ENCODE measurements at places on chromosomes 12 and 14. TPM values are rescaled to one million over a fixed set of nuclear protein-coding genes. Genes with fewer than 3 reads are reported as not detected.

The PPM1H gene
- polyA plus RNA-seq, result 2.7 TPM

The CEBPE gene
- not detected for polyA plus RNA-seq

The PTGER2 gene
- polyA plus RNA-seq, result 5.3 TPM

The MOK gene
- polyA plus RNA-seq, result 171 TPM

The RHEBL1 gene
- 1.5 TPM for polyA plus RNA-seq

The ANKRD33 gene
- 0.25 TPM for polyA plus RNA-seq

The GALNT8 gene
- 31.1 TPM for polyA plus RNA-seq

DNA sequence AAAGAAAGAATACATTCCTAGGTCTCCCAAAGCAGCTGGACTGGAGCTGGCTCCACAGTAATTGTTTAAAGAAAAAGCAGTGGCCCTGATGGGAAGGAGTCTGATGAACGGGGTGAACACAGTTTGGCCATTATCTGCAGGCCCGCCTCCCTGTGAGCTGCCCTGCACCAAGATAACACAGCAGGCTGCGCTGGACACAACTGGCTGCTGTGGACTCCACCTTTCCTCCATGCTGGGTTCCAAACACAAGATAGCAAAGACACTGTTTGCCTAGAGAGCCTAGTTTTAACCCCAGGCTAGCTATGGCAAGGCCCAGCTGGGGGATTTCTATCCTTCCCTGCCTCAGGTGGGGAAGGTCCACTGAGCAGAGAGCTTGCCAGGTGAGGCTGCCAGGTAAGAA, 34.6 kb downstream of the ZFP36L1 start:
- H3K27me3 ChIP-seq, result no peaks in the 10 kb centered on the region
- DNase-seq, result no peak
- peaks cover 57% of the 10 kb centered on the region for H3K4me1 ChIP-seq
- no peak overlapping the region for H3K27ac ChIP-seq
- no peak overlapping the region for H3K4me3 ChIP-seq

- no peaks in the 10 kb centered on the region for H3K4me1 ChIP-seq
- H3K36me3 ChIP-seq, result no peaks in the 10 kb centered on the region
- DNase-seq, result no peak
- H3K4me3 ChIP-seq, result no peak overlapping the region
- no peak overlapping the region for H3K27ac ChIP-seq
These were observed 122.0 kb downstream of the KCNC2 start for GRCh38 chr12:75087654-75088053.

DNA sequence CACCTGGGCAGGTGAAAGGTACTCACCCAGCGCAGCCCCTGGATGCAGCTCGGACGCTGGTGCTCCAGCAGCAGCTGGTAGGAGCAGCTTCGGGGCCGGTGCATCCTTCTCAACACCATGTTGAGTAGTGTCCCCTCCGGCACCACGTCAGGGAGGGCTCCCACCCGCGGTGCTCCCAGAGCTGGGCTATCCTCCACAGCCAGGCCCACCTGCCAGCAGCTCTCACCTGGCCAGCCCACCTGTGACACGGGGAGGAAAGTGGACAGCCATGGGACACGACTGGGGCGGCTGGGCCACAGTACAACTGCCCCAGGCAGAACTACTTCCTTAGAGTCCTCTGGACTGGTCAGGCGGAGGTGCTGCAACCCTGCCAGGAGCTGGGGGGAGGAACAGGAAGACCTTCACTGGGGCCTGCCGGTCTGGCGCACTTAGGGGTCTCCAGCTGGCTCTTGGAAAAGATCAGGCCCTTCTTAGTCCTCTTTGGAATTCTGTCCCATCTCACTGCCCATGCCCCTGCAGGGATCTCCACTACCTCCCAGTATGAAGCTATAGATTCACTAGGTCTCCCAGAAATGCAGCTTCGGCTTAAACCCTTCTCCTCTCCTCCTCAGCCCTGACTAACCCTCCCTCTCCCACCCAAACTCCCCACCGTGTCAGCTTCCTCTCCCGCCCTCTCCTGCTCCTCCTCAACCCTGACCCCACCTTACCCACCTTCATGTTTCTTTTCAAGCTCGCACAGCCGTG, 668 bp downstream of the RAPGEF3 start:
- no peaks in the 10 kb centered on the region for H3K27me3 ChIP-seq
- H3K27ac ChIP-seq, result peak overlapping the region; percentile 71

- H3K4me3 ChIP-seq, result no peak overlapping the region
- no peaks in the 10 kb centered on the region for H3K4me1 ChIP-seq
- H3K27me3 ChIP-seq, result no peaks in the 10 kb centered on the region
- no peaks in the 10 kb centered on the region for H3K36me3 ChIP-seq
- peak; percentile 86 for DNase-seq
These were observed 28.4 kb upstream of the TOMM20L start for GRCh38 chr14:58367296-58367695.

- no peaks in the 10 kb centered on the region for H3K36me3 ChIP-seq
- H3K4me1 ChIP-seq, result no peaks in the 10 kb centered on the region
- no peak overlapping the region for H3K27ac ChIP-seq
- no peak for DNase-seq
- H3K27me3 ChIP-seq, result no peaks in the 10 kb centered on the region
These were observed 231.9 kb downstream of the GPHN start for GRCh38 chr14:66739826-66740225.

GRCh38 chr14:68741839-68742470, 50.9 kb downstream of the ZFP36L1 start:
- no peak overlapping the region for H3K27ac ChIP-seq
- no peaks in the 10 kb centered on the region for H3K36me3 ChIP-seq
- no peak overlapping the region for H3K4me3 ChIP-seq
- H3K4me1 ChIP-seq, result peaks cover 5% of the 10 kb centered on the region
- DNase-seq, result no peak

GRCh38 chr14:33655421-33655820, 295.5 kb downstream of the EGLN3 start:
- H3K27me3 ChIP-seq, result no peaks in the 10 kb centered on the region
- DNase-seq, result no peak
- H3K4me1 ChIP-seq, result no peaks in the 10 kb centered on the region
- H3K4me3 ChIP-seq, result no peak overlapping the region
- no peaks in the 10 kb centered on the region for H3K36me3 ChIP-seq

DNA sequence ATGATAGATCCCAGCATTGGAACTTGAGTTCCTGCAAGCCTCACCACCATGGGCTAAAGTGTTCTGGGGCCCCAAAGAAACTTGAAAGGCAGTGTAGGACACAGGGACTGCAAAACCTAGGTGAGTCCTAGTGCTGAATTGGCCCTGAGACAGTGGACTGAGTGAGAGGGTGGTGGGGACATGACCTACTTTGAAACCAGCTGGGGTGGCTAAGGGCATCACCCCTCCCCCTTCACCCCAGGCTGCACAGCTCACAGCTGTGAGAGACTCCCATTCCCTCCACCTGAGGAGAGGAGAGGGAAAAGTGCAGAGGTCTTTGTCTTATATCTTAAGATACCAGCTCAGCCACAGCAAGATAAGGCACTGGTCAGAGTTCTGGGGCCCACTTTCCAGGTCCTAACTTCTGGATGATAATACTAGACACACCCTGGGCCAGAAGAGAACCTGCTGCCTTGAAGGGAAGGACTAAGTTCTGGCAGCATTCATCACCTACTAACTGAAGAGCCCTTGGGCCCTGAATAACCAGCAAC, 62.5 kb downstream of the MAPKAPK5 start:
- no peak overlapping the region for H3K27ac ChIP-seq
- no peaks in the 10 kb centered on the region for H3K36me3 ChIP-seq
- no peak overlapping the region for H3K4me3 ChIP-seq
- no peak for DNase-seq
- H3K27me3 ChIP-seq, result no peaks in the 10 kb centered on the region
